ENCODE measurements at places on chromosomes 1 and 21.

DNA sequence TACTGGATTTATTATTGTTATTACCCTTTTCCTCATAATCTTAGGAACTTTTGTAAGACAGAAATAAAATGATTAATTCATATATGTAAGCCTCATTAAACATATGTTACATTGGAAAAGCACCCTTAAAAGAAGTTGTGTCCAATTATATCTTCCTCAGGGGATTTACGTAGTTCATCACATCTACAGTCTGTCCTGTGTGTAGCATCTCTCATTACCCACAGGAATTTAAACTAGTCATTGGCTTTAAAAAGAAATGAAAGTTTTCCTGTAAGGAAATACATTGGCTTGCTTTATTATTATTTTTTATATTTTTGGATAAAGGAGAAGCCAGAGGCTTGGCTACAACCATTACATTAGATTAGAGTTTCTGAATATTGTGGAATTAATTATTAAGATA is 56.1 kb downstream of the SWT1 start:
- no peak for DNase-seq

DNA sequence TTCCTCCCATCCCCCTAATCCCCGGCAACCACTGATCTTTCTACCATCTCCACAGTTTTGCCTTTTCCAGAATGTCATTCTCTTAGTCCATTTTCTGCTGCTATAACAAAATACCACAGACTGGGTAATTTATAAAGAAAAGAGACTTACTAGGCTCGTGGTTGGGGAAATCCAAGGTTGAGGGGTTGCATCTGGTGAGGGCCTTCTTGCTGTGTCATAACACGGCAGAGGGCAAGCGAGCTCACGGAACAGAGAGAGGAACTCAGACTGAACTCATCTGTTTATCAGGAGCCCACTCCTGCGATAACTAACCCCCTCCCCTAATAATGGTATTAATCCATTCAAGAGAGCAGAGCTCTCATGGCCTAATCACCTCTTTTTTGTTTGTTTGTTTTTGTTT is 52.0 kb downstream of the RUNX3 start:
- no peak for DNase-seq

- no peak for DNase-seq
These were observed 75.8 kb upstream of the KCNA3 start for GRCh38 chr1:110750562-110750961.

DNA sequence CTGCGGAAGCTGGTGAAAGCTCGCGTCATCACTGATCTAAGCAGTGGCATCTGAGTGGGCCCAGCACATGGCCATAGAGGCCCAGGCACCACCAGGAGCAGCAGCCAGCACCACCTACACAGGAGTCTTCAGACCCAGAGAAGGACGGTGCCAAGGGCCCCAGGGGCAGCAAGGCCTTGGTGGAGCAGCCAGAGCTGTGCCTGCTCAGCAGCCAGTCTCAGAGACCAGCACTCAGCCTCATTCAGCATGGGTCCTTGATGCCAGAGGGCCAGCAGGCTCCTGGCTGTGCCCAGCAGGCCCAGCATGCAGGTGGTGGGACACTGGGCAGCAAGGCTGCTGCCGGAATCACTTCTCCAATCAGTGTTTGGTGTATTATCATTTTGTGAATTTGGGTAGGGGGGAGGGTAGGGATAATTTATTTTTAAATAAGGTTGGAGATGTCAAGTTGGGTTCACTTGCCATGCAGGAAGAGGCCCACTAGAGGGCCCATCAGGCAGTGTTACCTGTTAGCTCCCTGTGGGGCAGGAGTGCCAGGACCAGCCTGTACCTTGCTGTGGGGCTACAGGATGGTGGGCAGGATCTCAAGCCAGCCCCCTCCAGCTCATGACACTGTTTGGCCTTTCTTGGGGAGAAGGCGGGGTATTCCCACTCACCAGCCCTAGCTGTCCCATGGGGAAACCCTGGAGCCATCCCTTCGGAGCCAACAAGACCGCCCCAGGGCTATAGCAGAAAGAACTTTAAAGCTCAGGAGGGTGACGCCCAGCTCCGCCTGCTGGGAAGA is 3.2 kb upstream of the ARTN start:
- DNase-seq = peak; percentile 68

GRCh38 chr1:205244384-205244783 is 16.6 kb downstream of the TMCC2 start:
- no peak for DNase-seq

DNA sequence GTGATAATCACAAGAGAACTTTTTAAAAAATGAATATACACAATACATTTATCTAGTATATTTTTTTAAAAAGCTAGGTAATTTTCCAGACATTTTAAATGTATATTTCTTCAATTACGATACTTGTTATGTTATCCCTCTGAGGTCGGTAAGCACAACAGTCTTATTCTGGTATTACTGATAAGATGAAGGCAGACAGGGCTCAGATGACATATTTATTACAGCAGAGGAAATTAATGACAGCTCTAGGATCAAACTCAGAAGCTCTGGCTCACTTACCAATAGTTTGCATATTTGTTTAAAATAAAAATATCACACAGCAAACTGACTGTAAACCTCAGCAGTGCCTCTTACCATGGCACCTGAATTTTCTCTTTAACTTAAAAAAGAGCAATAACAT is 1347.0 kb upstream of the ADGRL2 start:
- DNase-seq = no peak

GRCh38 chr1:208515129-208515528 is 270.9 kb upstream of the PLXNA2 start:
- no peak for DNase-seq

DNA sequence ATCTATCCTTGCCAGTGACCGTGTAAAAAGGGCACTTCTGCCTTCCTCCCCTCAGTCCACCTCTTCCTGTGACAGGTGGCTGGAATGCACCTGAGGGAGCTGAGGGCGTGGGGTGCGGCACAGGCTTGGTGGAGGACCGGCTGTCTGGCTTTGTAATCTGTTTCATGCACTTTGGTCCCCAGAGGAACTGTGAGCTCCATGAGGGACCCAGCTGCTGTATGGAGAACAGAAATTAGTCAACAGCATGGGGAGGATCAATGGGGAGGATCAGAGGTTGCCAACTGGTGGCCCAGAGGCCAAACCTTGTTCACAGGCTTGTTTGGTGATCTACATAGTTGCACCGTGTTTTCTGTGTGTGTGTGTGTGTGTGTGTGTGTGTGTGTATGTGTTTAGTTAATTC is 19.0 kb upstream of the LUZP1 start:
- DNase-seq = no peak

GRCh38 chr1:66317248-66317515 is 216.8 kb upstream of the SGIP1 start:
- no peak for DNase-seq

- DNase-seq = no peak
These were observed 19.8 kb downstream of the MIER1 start for GRCh38 chr1:66944330-66945274.

DNA sequence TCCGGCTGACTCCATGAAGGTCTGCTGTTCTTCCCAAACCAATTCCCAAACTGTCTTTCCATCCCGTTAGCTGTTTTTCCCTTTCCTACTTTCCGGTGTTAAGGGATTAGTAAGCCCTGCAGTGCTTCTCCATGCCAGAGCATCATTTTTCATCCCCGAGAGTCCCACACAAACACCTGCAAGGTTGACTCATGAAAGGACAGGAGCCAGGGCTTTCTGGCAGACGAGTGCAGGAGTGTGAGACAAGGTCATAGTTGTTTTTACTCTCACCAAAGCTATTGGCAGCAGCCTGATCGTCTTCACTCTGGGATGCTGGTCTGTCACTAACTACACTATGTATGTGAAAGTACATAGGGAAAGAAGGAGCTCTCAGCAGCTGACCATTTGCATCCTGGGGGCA is 10.2 kb upstream of the BECN2 start:
- DNase-seq = no peak

DNA sequence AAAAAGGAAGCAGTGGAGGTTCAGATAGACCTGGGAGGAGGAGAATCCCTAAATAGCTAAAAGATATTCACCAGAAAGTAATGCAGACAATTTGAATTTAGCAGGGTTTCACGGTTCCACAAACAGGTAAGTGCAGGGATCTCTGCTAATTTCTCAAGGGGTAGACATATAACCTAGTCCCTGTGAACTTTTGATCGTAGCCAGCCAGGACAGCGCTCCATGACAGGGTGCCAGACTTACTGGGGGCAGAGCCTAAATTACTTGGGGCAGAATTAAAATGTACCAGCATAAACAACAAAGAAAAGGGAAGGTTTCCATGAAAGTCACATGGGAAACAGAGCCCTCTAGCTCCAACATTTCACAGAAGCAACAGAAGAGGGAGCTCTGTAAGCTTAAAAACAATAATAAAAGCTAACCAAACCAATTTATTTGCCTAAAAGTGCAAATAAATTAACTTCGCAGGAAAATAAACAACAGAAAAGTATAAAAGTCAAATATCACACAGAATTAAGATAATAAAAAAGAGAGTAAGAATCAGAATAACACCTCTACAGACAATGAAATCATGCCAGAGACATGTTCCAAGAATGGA is 198.3 kb downstream of the DUSP10 start:
- no peak for DNase-seq

DNA sequence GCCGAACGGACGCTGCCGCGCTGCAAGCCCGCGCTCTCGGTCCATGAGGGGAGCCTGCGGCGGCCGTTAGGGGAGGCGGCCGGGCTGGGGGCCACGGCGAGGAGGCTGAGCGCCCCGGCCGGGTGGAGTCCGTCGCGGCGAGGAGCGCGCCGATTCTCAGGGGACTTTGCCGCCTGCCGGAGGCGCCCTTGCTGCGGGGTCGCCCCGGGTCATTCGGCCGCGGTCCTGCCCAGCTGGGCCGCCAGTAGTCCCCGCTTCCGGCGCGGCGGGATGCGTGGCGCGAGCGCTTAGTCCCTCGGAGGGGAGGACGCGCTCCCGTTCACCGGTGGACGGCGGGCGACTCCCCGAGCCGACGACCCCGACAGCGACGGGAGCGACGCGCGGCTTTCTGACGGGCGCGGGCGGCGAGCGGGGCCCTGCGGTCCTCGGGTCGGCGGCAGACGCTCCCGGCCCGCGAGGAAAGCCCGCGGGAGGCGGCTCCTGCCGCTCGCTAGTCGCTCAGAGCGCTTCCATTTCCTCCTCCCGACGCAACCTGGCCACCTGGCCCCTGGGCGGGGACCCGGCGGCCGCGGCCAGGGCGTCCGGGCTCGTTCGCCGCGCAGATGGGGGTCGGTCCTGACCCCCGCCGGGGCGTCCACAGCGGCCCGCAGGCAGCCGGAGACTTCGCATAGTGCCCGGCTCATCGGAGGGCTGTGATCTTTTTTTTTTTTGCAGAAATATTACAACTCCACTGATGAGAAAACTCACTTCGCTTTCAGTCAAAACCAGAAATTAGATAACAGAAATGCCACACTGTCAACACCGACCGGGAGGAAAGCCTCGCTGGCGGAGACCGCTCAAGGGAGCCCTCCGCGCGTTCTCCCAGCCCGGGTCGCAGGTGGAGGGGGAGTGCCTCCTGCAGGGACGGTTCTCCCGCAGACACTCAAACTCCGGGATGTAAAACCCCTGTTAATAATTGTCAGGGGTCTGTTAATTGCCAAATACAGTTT is 641 bp upstream of the ZBTB21 start:
- no peak for DNase-seq

- no peak for DNase-seq
These were observed 26.4 kb downstream of the TRAF5 start for GRCh38 chr1:211352985-211353515.

GRCh38 chr1:146036241-146036964 is 14.9 kb upstream of the HJV start:
- no peak for DNase-seq

- no peak for DNase-seq
These were observed 203.0 kb downstream of the PLPP3 start for GRCh38 chr1:56376188-56376984.

DNA sequence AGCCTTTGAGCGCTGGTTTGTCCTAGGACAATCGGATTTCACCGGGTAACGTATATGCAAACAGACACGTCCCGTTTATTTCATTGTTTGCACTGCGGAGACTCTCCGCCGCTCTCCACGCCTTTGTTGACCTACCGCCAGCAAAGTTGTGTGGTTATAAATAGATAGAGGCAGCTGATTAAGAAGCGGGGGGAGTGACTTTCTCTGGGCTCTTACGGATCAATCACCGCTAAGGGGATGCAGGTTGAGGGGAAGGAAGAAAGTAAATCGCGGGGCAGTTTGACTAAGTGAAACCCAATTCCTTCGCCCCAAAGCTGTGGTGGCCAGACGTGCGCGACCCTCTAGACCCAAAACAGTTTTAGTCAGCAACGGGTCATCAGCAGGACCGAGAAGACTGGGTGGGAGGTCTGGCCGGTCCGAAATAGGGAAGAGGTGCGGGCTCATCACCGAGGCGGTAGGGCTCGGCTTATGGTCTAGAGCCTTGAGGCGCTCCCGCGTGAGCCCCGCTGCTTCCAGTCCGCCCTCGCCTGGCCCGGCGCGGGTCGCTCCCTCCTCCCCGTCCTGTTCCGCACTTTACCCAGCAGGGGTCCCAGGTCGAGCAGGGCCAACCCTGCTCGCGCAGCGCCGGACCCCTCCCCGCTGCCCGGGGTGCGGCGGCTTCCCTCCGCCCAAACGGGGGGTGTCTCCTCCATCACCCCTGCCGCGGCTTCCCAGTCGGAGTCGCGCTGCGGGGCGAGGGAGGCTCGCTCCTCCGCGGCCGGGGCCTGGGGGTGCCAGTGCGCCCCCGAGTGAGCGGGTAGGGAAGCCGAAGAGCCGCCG is 120.8 kb upstream of the RRP15 start:
- peak; percentile 89 for DNase-seq

GRCh38 chr1:226255380-226255779 is 31.9 kb downstream of the MIXL1 start:
- no peak for DNase-seq

DNA sequence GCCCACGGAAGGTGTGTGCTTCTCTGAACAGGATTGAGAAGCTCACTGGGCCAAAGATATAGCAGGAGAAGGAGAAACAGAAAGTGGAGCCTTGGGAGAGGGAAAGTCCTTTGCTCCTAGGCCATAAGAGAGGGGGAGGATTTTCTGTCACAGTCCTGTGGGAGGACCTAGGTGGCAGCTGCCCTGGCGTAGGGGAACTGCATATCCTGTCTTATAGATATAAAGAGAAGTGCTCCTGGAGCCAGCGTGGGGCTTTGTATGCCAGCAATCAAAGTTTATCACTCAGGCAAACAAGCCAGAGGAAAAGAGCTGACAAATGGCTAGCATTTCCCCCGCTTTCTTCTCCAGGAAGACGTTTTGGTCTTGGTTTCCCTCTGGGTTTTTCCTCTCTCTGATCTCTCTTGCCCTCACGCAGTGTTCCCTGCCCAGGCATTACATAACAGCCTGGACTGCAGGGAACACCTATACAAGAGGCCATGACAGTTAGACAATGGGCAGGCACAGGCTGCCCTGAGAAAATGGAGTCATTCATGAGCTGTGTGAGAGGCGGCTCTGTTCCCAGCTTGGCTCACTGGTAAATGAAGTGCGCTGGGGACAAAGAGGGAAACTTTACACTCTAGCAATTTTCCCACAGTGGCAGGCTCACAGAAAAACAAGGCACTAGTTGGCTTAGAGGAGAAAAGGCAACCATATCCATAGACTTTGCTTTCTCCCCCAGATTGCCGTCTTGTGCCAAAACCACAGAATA is 52.5 kb upstream of the ZNF648 start:
- DNase-seq = peak; percentile 44

GRCh38 chr1:6727535-6727934 is 25.9 kb upstream of the DNAJC11 start:
- peak; percentile 44 for DNase-seq

GRCh38 chr1:222600281-222600680 is 10.5 kb upstream of the TAF1A start:
- no peak for DNase-seq
